NCI-H1436 treated with DMSO at 0.1 percent for 48 hours (cell line): ENCODE measurements at places on chromosomes 11 and 22.

DNA sequence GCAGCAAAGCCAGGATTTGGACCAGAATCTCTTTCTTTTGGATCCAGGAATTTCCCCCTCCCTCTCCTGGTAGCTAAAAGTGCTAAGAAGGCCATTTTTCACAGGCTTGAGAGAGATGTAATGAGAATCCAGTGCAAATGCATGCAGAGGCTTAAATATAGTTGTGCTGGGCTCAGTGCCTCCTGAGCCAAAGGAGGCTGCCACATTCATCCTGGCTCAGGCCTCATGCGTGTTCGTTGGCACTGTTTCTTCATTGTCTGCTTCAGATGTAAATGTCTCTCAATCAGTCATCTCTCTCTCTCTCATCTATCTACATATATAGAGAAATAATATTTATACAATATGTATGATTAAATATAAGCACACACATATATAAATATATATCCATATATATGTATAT is 83.6 kb downstream of the INSC start:
- no peak for DNase-seq

- DNase-seq, result no peak
Observed at GRCh38 chr11:120835601-120836228, 188.2 kb upstream of the TBCEL start.

DNA sequence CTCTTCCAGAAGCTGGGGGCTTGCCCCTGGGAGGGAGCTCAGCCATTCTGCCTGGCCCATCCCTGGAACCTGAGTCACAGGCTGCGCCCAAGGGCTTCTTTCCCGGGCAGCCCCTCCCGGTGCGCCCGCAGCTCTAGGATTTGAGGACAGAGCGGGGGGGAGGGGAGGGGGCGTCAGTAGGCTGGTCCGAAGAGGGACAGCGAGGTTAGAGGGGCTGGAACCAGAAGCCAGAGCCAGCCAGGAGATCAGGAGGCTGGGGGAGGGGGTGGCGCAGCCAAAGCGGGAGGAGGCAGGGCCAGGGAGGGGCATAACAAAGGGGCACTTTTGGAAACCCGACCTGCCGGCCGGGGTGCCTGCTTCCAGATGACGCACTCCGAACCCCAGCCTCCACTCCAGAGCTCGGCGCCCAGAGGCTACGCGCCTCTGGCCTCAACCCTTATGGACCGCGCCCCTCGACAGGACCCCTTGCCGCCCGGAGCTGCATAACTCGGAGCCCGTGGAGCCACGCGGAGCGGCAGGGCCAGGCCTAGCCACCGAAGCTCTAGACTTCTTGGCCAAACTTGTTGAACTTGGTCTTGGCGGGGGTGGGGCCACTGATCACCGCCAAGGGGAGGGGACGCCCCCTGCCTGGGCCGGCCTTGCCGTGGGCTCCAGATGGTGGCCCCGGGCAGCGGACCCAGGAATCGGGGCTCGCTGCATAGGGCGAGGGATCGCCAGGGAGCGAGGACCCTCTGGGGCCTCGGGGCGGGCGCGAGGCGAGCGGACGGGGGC is 744 bp downstream of the PACSIN3 start:
- DNase-seq, result no peak

GRCh38 chr11:46247659-46248058 is 29.8 kb upstream of the CREB3L1 start:
- DNase-seq, result no peak

- DNase-seq, result no peak
Observed at GRCh38 chr11:113562981-113563461, 87.8 kb upstream of the DRD2 start.

- no peak for DNase-seq
Observed at GRCh38 chr22:47192651-47193437, 430.4 kb downstream of the TBC1D22A start.

- DNase-seq, result no peak
Observed at GRCh38 chr22:32013200-32013599, 29.9 kb upstream of the SLC5A1 start.

DNA sequence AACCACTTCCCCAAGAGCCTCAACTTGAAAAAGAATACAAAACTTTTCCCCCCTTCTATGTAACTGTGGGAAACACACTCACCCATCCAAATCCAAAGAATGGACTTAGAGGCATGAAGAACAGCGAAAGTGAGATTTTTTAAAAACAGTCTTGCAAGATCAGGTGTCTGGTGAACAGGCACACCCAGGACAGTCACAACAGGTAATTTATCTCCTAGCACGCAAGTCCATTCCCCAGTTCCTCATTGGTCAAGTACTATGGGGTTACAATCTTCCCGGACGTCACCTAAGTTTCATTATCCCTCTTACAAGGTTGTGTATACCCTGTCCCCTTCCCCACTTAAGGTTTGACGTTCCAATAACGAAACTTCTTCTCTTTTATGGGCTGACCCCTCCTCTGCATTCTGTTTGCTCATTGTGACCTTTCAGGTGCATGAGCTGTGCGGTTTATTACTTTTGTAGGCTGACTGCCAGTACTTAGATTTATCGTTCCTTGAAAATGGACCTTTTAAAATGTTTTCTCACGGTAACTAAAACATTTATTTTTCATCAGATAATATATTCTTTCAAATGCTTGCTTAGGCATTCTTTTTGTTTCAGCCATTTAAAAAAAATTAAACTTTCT is 1401.9 kb downstream of the FAM181B start:
- no peak for DNase-seq

- no peak for DNase-seq
Observed at GRCh38 chr22:23695571-23696325, 4.9 kb downstream of the RGL4 start.

- no peak for DNase-seq
Observed at GRCh38 chr11:112024178-112024772, 933 bp upstream of the DLAT start.
